Cardiac muscle cell (in vitro differentiated cells and primary cell): ENCODE measurements at places on chromosomes 4 and X. TPM values are rescaled to one million over a fixed set of nuclear protein-coding genes. Genes with fewer than 3 reads are reported as not detected.

The SASH3 gene
- total RNA-seq: not detected in 2 replicates

GRCh38 chr4:163113921-163114713 lies 52.6 kb downstream of the NAF1 start:
- peak; percentile 48 for DNase-seq

The TMEM31 gene
- not detected in 2 replicates for total RNA-seq

The GYG2 gene
- total RNA-seq: 54.1 and 58.0 TPM in 2 replicates

DNA sequence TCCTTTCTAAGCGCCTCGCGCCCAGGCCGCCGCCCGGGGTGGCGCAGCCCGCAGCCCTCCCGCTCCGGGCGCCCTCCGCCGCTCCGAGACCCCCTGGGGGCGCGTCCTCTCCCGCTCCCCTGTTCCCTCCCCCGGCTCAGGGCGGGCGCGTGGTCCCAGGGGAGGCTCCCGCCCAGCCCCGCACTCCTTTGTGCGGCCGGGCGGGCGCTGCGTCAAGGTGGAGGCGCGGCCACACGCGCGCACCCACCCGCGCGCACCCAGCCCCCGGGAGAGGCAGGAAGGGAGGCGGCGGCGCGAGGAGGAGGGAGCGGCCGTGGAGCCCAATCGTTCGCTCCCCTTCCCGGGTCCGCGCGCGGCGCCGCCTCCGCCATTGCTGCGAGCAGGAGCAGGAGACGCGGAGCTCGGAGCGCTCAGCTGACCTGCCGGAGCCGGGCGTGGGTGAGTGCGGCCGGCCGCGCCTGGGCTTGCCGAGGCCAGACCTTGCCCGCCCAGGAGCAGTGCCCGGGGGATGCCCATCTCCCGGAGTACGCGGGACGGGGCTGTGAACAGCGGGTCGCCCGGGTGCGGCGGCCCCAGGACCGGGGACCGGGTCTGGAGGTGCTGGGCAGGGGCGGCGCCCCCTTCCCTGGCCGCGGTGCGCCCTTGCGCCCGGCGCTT lies at the start of gene NSG1:
NSG1 (plus strand) TSS at position 367 of the 657 bp plus-strand sequence. CDS start 528 bp downstream, outside the sequence.
- peak; percentile 72 for DNase-seq

The ZNF674 gene
- total RNA-seq: 1.8 and 5.5 TPM in 2 replicates
